Transverse colon (tissue), 4 donors: ENCODE measurements at places on chromosomes 7 and 10. TPM values are rescaled to one million over a fixed set of nuclear protein-coding genes. Genes with fewer than 3 reads are reported as not detected.

The ZNF117 gene
- 9.4 TPM for total RNA-seq

The PON1 gene
- total RNA-seq = not detected

DNA sequence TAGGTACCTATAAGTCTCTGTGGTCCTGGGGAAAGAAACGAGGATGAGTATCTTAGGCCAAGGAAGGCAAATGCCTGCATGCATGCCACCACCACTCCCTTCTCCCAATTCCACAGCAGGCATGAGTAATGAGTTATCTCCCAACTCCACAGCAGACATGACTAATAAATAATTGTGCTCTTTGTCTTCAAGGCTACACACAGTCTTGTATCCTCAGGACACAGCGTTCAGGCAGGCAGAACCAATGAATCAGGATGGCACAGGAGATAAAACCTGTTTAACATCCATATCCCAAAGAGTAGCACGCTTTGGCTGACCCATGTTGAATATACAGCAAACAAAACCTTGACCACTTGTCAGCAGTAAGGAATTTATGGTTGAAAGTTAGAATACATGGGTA is 229.7 kb upstream of the NFE2L3 start:
- no peak overlapping the region for H3K27ac ChIP-seq
- DNase-seq = no peak
- no peak overlapping the region for H3K4me3 ChIP-seq
- no peaks in the 10 kb centered on the region for H3K36me3 ChIP-seq
- no peaks in the 10 kb centered on the region for H3K4me1 ChIP-seq

- no peak overlapping the region for H3K4me3 ChIP-seq
- H3K27ac ChIP-seq = no peak overlapping the region
- no peaks in the 10 kb centered on the region for H3K36me3 ChIP-seq
- no peak for DNase-seq
These were observed 896.1 kb downstream of the CCSER2 start for GRCh38 chr10:85224366-85224940.

GRCh38 chr10:7411671-7412128 is 866 bp upstream of the SFMBT2 start:
- no peaks in the 10 kb centered on the region for H3K36me3 ChIP-seq
- H3K4me3 ChIP-seq = peak overlapping the region; percentile 55
- peak; percentile 13 for DNase-seq
- H3K4me1 ChIP-seq = peaks cover 22% of the 10 kb centered on the region

DNA sequence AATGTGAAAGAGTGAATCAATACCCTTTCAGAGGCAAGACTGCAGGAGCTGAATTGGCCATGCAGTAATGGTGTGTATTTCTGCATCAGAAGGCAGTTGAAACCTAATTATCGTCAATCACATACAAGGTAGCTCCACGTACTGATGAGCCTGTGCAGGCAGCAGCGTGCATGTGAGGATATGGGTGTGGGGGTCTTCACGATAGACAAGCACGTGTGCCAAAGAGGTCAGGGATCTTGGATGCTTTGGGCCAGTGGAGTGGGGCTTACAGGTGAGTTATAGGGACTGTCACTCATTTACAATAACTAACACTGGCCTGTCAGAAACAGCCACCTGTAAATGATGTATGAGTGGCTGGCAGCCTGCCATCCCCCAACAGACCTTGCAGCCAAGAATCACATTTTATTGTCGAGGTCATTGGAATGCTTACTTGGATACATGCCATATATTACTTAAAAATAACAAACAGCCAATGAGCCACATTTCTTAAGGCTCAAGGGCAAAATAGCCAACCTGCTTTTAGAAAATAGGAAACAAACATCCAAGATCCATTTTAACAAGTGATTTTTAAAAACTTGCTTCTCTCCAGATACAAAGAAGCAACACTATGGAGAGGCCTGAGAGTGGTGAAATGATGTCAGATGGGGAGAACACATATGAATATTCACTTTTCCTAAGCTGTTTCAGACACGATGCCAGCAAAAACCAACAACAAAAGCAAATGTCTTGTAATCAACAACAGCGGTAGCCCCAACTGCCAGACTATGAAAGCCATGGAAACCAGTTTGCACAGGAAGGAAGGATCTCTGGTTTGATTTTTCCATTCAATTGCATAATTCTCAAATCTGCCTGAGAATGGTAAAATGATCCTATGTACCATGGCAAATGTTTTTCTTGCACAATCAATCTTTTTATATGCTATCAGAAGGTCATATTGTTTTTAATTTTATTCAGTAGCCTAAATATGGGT is 210.7 kb downstream of the SKAP2 start:
- peak; percentile 68 for DNase-seq
- H3K36me3 ChIP-seq = no peaks in the 10 kb centered on the region
- H3K27me3 ChIP-seq = no peaks in the 10 kb centered on the region
- no peaks in the 10 kb centered on the region for H3K4me1 ChIP-seq
- no peak overlapping the region for H3K27ac ChIP-seq

DNA sequence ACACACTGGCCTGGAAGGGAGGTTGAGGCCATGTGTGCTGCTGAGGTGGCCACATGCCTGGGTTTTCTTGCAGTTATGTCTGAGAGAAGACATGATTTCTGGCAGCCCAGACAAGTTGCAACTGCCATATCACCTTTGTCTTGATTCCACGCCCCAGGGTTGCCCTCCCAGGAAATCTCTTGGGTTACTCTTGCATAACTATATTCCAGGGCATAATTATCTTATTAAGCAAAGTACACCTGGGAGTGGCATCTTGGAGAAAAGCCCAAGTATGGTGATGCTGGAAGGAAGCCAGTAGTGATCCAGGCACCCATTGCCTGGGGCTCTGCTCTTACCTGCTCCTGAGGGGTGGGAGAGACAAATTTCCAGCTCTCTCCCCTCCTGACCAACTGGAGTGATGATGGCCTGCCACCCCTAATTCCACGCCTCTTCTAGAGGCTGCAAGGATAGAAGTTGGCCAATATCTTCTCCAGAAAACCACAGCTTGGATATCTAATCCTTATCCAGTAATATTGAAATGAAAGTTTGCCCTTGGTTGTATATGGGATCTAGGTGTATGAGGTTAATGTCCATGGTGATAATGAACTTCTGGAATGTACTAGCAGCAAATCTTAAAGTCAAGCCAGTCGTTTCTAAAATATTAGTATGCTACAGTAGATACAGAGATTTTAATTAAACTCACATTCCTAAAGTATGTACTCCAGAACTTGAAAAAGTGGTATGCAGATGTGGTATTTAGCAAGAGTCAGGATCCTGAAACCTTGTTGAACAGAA is 5.0 kb downstream of the AKR1B10 start:
- no peaks in the 10 kb centered on the region for H3K36me3 ChIP-seq
- peak; percentile 86 for DNase-seq
- no peak overlapping the region for H3K4me3 ChIP-seq

DNA sequence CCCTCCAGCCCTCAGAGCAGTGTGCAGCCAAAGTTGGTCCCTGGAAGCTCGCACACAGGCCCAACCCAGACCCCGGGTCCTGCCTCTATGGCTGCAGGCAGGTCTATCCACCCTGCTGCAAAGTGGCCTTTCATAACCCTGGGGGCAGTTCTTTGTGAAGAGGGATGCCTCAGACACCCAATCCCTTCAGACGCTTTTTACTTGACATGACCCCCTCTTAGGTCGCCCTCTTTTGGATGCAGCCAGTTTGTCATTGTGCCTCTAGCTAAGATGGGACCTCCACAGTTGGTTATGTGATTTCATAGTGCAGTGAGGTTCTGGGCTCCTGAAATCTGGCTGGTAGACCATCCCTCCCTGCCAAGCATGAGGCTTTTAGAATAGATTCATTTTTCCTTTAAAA is 27.3 kb downstream of the SMKR1 start:
- no peaks in the 10 kb centered on the region for H3K27me3 ChIP-seq
- DNase-seq = no peak
- no peak overlapping the region for H3K27ac ChIP-seq
- no peak overlapping the region for H3K4me3 ChIP-seq

- H3K27me3 ChIP-seq = no peaks in the 10 kb centered on the region
- H3K4me1 ChIP-seq = peaks cover 24% of the 10 kb centered on the region
- H3K4me3 ChIP-seq = no peak overlapping the region
- no peaks in the 10 kb centered on the region for H3K36me3 ChIP-seq
- peak overlapping the region; percentile 61 for H3K27ac ChIP-seq
These were observed 12.6 kb downstream of the GTF2IRD1 start for GRCh38 chr7:74466196-74466813.

GRCh38 chr10:72316748-72317435 is 37.8 kb downstream of the DNAJB12 start:
- H3K36me3 ChIP-seq = no peaks in the 10 kb centered on the region
- peaks cover 67% of the 10 kb centered on the region for H3K4me1 ChIP-seq
- H3K27me3 ChIP-seq = no peaks in the 10 kb centered on the region
- no peak overlapping the region for H3K4me3 ChIP-seq
- H3K27ac ChIP-seq = peak overlapping the region; percentile 82

DNA sequence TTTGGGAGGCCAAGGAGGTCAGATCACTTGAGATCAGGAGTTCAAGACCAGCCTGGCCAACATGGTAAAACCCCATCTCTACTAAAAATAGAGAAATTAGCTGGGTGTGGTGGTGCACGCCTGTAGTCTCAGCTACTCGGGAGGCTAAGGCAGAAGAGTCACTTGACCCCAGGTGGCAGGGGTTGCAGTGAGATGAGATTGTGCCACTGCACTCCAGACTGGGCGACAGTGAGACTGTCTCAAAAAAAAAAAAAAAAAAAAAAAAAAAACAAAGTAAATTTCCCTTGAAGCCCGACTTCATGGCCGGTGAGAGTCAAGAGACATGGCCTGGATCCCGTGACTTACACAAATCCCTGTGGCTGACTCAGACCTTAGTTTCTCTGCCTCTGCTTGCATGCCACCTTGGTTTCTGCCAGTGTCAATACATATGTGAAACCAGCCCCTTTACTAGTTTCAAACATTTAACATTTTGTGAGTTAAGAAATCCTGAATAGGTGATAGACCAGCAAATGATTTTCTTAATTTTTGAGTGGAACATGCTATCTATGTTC is 62.8 kb downstream of the ZEB1 start:
- H3K27ac ChIP-seq = no peak overlapping the region
- no peak overlapping the region for H3K4me3 ChIP-seq
- H3K4me1 ChIP-seq = no peaks in the 10 kb centered on the region
- DNase-seq = no peak
- H3K27me3 ChIP-seq = no peaks in the 10 kb centered on the region
- H3K36me3 ChIP-seq = no peaks in the 10 kb centered on the region

DNA sequence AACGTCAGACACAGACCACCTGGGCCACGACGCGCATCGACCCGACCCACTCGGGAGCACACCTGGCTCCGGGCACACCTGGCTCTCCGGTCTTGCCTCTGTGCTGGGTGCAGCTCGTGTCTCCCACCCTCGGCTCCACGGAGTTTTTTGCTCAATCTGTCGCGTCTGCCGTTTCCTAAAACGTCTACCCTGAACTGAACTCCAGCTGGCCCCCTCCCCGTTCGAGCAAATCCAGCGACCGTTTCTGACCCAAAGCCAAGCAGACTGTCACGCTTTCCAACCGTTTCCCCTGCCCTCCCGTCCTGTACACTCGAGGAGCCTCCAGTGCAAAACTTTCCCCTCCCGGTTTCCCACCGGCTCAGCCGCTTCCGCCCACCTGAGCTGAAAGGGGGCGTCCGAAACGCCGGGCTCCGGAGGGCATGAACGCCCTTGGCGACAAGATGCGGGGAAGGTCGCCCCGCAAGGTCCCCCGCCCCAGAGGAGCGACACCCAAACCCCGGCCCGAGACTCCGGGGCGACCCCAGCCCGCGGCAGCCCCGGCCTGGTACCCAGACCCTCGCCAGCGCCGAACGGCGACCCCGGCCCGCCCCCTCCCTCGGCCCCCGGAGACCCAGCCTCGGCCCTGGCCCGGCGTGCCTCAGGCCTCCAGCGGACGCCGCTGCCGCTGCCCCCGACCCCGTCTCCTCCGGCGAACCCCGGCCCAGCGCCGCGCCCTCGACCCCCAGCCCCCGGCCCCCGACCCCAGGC is 557 bp downstream of the CYTH3 start:
- H3K4me1 ChIP-seq = peaks cover 42% of the 10 kb centered on the region
- peak overlapping the region; percentile 80 for H3K27ac ChIP-seq
- no peaks in the 10 kb centered on the region for H3K36me3 ChIP-seq
- peak; percentile 28 for DNase-seq
- no peaks in the 10 kb centered on the region for H3K27me3 ChIP-seq

- no peak overlapping the region for H3K4me3 ChIP-seq
- H3K4me1 ChIP-seq = peaks cover 12% of the 10 kb centered on the region
- H3K36me3 ChIP-seq = no peaks in the 10 kb centered on the region
- H3K27ac ChIP-seq = no peak overlapping the region
- H3K27me3 ChIP-seq = no peaks in the 10 kb centered on the region
- DNase-seq = no peak
These were observed 4.1 kb downstream of the MMS19 start for GRCh38 chr10:97494151-97494550.

DNA sequence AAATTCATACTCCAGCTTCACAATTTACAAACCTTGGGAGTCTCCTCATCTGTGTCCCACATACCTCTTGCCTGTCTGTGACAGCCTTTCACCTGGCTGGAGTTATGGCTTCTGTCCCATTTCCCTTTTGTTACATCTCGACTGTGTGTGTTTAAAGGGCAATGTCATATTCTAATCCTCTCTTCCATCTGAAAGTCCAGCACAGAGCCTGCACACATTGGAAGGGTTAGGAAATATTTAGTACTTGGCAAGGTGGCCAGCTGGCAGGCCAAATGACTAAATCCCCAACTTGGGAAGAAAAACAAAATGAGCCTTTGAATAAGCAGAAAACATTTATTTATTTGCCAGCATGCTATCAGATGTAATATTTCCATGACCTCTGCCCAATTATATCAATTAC is 120.1 kb upstream of the STK17A start:
- H3K27me3 ChIP-seq = no peaks in the 10 kb centered on the region
- H3K36me3 ChIP-seq = no peaks in the 10 kb centered on the region
- DNase-seq = no peak

- H3K4me1 ChIP-seq = peaks cover 26% of the 10 kb centered on the region
- H3K27ac ChIP-seq = no peak overlapping the region
- no peak overlapping the region for H3K4me3 ChIP-seq
- H3K27me3 ChIP-seq = no peaks in the 10 kb centered on the region
- no peaks in the 10 kb centered on the region for H3K36me3 ChIP-seq
- DNase-seq = no peak
These were observed 138.9 kb downstream of the TNS3 start for GRCh38 chr7:47443049-47443448.
